ENCODE measurements at places on chromosomes 2 and 18.

- no peak for DNase-seq
These were observed 28.5 kb upstream of the FAHD2A start for GRCh38 chr2:95374029-95374428.

- no peak for DNase-seq
These were observed 411.6 kb downstream of the ZNF521 start for GRCh38 chr18:24940416-24940815.

DNA sequence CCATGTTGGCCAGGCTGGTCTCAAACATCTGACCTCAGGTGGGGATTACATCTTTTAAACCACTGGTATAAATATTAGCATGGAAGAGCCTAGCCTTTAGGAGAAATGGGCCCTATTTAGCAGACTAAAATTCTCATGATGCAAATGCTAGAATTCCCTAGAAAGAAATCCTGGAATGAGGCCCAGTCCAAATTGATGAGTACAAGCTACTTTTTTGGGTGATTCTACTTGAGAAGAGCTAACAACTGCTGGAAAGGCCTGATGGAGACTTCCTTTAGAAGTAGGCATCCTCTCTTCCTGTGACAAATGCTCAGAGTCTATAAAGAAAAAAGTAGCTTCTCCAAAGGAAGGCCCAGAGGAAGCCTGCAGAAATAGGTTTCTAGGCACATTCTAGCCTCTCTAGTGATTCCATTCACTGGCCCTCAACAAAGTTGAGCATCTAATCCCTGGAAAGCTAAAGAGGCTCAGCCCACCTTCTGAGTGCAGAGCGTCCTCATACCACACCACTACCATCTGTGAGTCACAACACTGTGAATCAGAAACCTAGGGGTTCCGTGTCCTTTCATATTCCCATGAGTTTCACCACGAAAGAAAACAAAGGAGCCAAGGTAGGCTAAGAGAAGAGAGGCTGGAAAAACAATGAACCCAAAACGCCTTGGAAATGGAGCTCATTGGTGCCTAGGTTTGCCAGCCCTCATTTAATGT is 183.1 kb downstream of the C1D start:
- no peak for DNase-seq

GRCh38 chr2:206853915-206854314 is 85.4 kb upstream of the CPO start:
- DNase-seq, result no peak
